ENCODE measurements at places on chromosomes 16 and 17.

DNA sequence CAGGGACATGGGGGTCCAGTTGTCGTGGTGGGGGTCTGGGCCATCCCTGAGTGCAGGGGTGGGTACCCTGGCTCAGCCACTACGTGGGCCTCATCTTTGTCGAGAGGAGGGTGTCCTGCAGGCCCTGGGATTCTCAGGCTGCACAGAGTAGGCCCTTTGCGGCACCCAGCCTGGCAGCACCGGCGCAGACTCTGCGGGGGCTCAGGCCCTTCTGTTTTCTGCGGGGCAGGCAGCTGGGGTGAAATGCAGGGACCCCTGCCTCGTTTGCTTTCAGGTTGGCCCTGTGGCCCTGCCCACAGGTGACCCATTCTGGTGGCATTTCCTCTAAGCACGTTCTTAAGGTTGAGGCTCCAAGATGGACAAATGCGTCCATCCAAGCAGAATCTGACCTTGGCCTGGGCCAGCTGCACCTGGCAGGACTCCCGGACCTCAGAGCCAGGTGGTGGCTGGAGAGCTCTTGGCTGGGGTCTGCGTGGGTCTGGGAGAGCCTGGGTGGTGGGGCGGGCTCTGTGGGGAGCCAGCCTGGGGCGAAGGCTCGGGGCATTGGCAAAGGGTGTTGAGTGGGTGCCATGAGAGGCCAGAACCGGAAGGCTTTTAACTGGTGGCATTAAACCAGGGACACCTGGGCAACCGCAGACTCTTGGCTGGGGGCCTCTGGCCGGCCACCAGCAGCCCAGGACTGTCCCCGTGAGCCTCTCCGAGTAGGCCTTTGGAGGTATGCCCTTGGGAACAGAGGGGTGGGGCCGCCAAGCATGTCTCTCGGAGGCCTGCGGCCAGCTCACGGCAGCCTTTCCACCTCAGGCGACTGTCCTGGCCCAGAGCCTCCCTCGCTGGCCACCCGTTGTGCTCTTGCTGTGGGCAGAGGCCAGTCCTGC is 16.9 kb downstream of the PRSS27 start:
- DNase-seq = no peak

DNA sequence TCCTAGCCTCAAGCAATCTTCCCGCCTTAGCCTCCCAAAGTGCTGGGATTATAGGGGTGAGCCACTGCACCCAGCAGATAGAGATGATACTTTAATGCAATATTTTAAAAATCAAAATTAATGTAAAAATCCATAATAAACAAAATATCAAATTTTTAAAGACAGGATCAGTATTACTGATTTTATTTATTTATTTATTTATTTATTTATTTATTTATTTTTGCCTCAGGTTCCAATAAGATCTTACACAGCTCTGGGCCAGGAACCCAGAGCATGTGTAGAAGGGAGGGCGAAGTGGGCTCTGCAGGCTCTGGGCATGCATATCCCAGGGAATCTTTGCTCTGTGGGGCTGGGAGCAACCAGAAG is 41.6 kb downstream of the FZD2 start:
- DNase-seq = no peak

DNA sequence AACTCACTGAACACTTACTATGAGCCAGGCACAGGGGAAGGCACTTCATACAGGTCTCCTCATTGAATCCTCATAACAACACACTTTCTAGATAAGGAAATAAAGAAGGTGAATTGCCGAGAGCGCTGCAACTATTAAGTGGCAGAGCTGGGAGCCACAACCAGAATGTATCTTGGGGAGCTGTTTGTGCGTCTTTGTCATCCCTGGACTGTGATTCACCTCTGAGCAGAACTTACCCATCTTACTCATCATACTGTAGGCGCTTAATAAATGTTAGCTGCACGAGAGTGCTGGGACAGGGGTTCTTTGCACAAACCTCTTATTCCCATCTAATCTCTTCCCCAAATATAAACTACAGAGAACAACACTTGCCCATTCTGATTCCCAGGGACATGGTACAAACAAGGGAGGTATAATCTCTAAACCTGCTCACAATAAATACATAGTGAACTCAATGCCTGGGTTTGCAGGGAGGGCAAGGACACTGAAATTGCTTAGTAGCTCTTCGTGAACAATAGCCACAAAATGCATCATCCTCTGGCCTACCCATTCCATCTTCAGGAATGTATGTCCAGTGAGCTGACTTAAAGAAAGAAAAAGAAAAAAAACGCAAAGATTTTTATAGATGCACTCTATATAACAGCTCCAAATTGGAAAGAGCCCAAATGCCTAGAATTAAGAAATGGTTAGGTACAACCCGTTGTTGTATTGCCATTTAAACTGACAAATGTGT is 43.0 kb downstream of the MYO18A start:
- DNase-seq = no peak

GRCh38 chr16:79677799-79678530 is 77.4 kb upstream of the MAF start:
- DNase-seq = no peak

- DNase-seq = no peak
These were observed 39.8 kb downstream of the MAP1LC3B start for GRCh38 chr16:87431926-87432325.

GRCh38 chr16:4056161-4057105 is 59.8 kb downstream of the ADCY9 start:
- DNase-seq = no peak

DNA sequence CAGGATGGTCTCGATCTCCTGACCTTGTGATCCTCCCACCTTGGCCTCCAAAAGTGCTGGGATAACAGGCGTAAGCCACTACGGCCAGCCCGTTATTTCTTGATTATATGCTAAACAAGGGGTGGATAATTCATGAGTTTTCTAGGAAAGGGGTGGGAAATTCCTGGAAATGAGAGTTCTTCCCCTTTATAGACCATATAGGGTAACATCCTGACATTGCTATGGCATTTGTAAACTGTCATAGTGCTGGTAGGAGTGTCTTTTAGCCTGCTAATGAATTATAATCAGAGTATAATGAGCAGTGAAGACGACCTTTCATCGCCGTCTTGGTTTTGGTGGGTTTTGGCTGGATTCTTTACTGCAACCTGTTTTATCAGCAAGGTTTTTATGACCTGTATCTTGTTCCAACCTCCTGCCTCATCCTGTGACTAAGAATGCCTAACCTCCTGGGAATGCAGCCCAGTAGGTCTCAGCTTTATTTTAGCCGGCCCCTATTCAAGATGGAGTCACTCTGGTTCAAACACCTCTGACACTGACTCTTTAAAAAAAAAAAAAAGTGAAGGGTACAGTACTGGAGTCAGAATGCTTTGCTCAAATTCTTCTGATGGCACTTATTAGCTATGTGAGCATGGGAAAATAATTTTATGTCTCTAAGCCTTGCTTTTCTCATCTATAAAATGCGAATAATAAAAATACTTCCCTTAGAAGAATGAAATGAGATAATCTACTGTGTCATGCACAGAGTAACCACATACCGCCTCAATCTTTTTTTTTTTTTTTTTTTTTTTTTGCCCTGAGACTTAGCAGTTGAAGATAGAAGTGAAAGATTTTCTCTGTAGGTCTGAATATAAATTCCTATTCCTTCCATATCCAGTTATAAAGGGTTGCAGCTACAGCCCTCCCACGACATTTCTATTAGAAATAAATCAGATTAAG is 5.1 kb upstream of the CALCOCO2 start:
- no peak for DNase-seq

GRCh38 chr17:58378733-58379510 is 26.9 kb upstream of the SUPT4H1 start:
- DNase-seq = no peak

DNA sequence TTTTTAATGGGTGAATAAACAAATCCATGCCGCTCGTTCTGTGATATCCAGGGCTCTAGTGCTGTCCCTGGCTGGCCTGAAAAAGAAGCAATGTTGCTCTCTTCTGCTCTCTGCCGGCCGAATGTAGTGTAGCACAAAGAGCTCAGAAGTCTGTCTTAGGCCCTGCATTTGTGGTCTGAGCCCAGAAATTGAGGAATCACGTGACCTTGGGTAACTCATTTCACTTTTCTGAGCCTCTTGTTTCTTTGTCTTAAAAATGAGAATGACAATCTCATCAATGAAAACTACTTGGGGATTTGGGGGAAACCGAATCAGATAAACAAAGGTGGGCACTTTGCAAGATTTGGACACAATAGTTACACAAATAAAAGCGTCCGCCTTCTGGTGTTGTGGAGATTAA is 381.6 kb upstream of the ASIC2 start:
- peak; percentile 62 for DNase-seq

DNA sequence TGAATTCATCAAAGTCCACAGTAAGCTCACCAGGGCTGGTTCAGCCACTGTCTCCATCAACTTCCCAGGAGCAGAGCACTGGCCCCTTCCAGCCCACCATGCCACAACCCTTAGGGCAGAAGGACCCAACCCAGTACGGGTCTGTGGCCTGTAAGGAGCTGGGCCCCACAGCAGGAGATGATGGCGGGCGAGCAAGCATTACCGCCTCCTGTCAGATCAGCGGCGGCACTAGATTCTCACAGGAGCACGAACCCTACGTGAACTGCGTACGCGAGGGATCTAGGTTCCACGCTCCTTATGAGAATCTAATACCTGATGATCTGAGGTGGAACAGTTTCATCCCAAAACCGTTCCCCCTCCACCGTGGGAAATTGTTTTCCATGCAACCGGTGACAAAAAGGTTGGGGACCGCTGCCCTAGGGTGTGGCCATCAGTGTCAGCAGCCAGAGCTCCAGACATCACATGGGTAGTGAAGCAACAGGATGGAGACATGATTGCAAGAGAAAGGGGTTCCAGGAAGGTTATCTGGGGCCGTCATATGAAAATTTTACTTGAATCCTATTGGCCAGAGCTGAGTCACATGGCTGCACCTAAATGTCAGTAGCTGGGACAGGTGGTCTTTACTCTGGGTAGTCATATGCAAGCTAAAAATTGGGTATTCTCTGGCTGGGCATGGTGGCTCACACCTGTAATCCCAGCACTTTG is 12.4 kb upstream of the SLC25A19 start:
- peak; percentile 37 for DNase-seq

- no peak for DNase-seq
These were observed 35.1 kb upstream of the SLC38A10 start for GRCh38 chr17:81329927-81330883.
